Liver (tissue), 10 donors: ENCODE measurements at places on chromosomes 16 and 17.
A peak's percentile ranks its signal among the peaks of the same experiment; 100 is the strongest.

- DNase-seq = no peak
Observed at GRCh38 chr17:10171122-10171571, 27.3 kb downstream of the GAS7 start.

- no peak for DNase-seq
Observed at GRCh38 chr17:27531469-27531961, 75.3 kb downstream of the KSR1 start.

- no peak for DNase-seq
Observed at GRCh38 chr17:35912339-35912912, 18.1 kb downstream of the RDM1 start.

- DNase-seq = peak; percentile 26
Observed at GRCh38 chr16:84459941-84460405, 44.5 kb downstream of the MEAK7 start.

- DNase-seq = no peak
Observed at GRCh38 chr17:55778389-55779118, 27.7 kb downstream of the PCTP start.

GRCh38 chr17:79960788-79961522 lies 74.7 kb downstream of the TBC1D16 start:
- DNase-seq = no peak

DNA sequence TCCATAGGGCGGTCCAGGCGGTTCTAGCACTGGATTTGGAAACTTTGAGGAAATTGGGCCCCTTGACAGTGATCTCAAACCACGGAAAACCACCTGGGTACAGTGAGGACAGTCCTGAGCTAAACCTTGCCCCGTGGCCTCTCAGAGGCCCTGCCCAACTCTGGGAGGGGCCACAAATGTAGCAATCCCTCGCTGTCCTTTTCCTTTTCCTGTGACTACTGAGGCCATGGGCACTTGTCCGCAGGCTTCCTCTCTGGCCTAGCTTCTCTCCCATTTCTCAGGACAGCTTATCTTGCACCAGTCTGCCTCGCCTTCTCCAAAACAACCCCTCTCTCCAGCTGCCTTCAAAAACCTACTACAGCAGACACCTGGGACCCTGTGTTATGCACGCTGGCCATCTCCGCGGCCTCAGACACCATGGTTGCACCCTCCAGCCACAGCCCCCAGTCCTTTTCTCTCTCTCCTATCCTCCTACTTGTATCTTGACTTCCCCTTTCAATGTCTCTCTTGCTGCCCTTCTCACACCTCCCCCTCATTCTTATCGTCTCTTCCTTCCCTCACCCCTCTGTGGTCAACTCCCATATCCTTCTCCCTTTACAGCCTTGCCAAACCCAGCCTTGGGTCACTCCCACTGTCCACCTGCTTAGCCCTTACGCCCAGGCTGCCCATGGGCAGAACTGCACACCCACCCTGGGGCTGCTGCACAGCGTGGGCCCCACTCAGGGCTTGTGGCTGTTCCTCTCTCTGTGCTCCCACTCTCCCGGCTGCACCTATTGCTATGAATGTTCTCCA lies 7.6 kb downstream of the SCPEP1 start:
- DNase-seq = no peak

DNA sequence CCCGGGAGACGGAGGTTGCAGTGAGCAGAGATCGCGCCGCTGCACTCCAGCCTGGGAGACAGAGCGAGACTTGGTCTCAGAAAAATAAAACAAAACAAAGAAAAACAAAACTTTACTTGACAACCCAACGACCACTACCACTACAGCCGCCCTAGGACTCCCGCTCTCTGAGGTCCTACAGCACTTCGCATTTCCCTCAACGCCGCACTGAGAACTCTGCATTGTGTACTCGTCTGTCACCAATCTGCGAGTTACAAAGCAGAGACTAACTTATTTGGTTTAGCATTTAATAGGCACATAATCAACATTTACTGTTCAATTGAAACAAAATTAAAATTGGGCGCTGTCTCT lies 479 bp upstream of the ZNF207 start:
- DNase-seq = peak; percentile 56

DNA sequence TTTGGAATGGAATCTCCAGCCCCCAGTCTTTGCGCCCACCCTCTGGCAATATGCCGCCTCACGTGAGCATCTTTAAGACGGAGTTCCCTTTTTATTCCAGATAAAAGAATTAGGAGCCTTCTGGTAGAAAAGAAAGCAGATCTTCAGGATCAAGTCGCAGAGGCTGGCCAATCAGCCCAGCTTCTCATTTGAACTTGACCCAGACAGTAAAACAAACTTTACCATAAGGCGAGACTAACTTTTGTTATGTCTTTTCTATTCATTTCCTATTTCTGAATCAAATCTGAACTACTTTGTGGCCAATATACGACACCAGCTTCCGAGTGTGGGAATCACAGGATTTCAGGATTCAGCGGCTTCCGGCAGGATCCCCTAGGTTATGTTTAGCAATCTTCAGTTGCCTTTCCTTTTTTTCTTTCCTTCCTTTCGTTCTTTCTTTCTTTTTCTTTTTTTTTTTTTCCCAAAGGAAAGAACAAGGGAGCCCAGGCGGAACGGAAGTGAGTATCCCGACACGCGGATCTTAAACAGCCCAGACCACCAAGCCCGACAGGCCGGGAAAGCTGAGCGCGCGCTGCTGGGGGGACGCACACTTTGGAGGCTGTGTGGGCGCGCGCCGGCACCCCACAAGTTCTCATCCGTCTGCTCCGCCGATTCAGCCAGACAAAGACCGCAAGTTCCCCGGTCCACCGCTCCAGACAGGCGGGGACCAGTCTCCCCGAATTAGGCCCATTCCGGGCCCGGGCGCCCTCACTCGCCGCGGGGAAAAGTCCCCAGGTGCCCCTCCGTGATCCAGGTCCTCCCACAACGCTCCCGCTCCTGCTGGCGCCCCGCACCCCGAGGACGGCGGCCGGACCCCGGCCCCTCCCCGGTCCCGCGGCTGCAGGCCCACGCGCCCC lies 633 bp downstream of the TBC1D16 start:
- DNase-seq = no peak

DNA sequence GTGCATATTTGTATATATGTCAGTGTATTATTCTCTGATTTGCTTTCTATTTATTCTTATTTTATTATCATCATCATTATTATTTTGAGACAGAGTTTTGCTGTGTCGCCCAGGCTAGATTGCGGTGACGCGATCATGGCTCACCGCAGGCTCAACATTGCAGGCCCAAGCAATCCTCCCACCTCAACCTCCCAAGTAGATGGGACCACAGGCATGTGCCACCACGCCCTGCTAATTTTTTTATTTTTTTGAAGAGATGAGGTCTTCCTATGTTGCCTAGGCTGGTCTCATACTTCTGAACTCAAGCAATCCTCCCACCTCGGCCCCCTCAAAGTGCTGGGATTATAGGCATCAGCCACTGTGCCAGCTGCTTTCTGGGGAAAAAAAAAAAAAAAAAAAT lies 8.4 kb upstream of the ARHGAP17 start:
- DNase-seq = no peak

GRCh38 chr16:87252269-87252970 lies 64.8 kb downstream of the C16orf95 start:
- no peak for DNase-seq

- DNase-seq = no peak
Observed at GRCh38 chr17:36600465-36600864, 918 bp upstream of the MRM1 start.

GRCh38 chr16:76241755-76242154 lies 35.4 kb upstream of the CNTNAP4 start:
- DNase-seq = no peak

DNA sequence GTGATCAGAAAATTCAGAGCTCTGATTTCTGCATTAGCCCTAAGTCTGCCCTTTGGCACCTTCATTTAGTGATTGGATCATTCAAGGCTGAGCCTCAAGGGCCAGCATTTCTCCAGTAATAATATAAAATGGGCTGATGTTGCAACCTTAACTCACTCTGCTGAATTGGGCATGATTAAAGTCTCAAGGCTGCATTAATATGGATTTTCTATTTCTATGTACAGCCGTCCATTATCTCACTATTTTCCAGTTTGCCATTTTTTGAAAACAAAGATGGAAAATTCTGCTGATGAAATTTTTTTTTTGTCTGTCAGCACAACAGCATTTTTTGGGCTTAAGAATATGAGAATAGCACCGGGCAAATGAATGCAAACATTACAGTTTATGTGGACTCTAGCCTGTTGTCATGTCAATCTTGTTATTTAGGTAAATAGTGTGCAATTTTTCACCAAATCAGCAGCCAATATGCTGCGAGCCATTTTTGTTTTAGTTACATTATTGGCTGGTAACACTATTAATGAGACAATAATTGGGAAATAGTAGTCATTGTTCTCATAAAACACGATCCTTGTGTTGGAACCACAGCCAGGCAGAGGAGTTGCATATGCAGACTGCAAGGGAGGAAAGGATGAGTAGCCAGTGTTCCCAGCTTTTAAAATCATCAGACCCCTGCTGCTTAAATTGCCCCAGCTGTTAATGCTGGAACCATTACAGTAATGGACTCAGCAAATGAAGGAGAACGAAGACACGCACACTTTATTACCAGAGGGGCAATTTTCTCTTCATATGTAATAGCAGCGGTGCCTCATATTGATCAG lies 10.5 kb downstream of the FTO start:
- no peak for DNase-seq

DNA sequence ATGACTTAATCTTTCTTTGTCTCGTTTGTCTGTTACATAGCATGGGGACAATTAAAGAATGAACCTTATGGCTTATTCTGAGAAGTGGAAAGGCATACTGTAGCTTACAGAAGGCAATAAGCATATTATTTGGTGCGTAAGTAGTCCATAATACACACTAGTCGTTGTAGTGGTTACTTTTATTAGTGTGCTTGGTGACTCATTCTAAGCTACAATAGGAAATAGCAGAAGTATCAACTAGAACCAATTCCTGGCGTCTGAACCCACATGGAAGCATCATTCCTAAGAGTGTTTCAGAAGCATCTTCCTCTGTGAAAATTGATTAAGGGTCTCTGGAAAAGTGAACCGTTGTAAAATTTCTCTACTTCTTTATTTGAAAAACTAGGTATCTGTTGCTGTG lies 777.8 kb upstream of the EEF2KMT start:
- DNase-seq = no peak

DNA sequence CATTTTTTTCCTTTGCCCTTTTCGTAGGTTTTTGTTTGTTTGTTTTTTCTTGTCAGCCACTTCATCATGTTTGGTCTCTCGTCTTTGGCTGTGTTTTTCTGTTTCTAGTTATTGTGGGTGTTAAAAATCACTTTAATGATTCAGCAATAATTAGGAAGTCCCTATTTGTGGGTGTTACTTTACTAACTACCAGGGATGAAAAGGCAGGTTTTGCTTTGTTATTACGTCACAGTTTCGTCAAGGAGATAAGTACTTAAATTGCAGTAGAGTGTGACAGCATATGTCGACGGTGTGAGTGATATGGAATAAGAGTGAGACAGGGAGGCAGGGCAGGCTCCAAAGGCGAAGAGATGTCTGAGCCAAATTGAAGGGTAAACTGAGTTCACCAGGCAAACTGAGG lies 479.6 kb downstream of the WWOX start:
- DNase-seq = no peak

GRCh38 chr16:15464401-15465186 lies 30.2 kb downstream of the BMERB1 start:
- DNase-seq = no peak

DNA sequence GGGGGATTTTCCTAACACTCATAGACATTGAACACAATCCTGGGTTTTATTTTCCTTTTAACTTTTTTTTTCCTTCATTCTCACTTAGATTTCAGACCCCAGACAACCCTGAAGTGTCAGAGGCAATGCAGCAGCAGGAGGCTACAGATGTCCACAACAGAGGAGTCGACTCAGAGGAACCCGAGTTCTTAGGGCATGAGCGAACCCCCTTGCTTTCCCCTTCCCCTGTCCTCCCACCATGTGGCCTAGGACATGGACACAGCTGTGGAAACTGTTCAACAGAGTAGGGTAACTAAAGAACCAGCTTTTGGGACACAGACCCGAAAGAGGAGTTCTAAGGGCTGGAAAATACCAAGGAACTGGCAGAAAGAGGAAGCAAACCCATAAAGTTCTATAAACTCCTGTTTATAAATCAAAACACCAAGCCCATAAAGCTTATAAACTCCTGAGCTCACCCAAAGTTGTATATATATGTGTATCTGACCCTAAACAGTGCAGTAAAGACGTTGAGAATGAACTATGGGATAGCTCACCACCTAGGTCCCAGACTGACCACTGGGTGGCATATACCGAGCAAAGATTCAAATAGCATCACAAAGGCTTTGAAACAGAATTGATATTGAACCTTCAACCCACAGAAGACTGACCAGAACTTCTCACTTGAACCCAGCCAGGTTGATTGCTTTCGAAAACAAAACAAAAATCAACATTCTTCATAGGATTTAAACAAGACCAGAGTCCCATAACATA lies 33.9 kb downstream of the CMTM4 start:
- DNase-seq = no peak

DNA sequence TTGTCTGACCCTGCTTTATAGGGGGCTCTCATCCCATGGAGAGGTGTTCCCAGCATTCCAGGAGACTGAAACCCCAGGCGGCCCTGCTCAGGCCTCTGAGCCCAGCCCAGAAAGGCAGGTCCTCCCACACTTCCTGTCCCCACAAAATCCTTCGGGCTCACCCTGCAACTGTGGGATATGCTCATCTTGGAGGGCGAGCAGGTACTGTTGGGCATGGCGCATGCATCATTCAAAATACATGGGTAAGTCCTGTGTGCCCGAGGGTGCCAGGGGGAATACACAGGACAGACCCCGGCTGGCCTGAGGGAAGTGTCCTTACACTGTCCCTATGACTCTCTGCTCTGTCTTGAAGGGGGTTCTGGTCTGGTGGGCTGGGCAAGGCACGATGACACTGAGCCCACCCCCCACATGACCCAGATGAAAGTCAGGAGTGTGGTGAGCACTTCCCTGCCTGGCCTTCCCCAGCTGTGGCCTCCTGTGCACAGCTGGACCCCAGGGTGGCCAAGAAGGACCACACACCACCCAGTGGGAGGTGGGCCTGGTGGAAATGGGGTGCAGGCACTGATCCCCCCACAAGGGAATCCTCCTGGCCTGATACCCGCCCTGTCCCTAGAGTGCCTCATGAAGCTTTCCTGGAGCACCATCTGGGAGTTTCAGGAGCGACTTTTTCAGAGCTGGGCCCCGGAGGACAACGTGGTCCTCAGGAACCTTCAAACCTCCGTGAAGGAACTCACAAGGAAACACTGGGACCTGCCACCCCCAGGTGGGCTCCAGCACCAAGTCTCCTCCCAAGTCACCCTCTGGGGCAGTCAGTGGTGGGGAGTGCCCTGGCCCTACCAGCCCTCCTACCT lies 46.7 kb downstream of the USP22 start:
- no peak for DNase-seq

GRCh38 chr16:81514041-81514559 lies 69.5 kb downstream of the CMIP start:
- DNase-seq = no peak

- DNase-seq = no peak
Observed at GRCh38 chr17:82949361-82949760, 109.5 kb upstream of the ZNF750 start.

DNA sequence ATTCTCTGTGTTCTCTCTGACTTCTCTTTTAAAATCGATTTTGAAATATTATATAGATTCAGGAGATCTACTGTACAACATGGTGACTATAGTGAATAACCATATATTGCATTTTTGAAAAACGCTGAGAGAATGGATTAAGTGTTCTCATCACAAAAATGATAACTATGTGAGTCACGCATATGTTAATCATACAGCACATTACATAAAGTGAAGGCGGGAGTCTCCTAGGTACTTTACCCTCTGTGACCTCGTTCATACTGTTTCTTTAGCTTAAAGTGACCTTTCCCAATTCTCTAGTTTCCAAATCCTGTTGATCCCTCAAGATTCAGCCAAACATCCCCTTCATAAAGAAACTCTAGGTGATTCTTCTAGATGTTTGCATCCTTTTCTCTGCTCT lies 3.1 kb upstream of the KRTAP3-2 start:
- DNase-seq = no peak

GRCh38 chr17:18217412-18218015 lies 7.9 kb upstream of the LLGL1 start:
- peak; percentile 82 for DNase-seq
